Endothelial cell (in vitro differentiated cells): ENCODE measurements at places on chromosomes 4 and X.
A peak's percentile ranks its signal among the peaks of the same experiment; 100 is the strongest.

DNA sequence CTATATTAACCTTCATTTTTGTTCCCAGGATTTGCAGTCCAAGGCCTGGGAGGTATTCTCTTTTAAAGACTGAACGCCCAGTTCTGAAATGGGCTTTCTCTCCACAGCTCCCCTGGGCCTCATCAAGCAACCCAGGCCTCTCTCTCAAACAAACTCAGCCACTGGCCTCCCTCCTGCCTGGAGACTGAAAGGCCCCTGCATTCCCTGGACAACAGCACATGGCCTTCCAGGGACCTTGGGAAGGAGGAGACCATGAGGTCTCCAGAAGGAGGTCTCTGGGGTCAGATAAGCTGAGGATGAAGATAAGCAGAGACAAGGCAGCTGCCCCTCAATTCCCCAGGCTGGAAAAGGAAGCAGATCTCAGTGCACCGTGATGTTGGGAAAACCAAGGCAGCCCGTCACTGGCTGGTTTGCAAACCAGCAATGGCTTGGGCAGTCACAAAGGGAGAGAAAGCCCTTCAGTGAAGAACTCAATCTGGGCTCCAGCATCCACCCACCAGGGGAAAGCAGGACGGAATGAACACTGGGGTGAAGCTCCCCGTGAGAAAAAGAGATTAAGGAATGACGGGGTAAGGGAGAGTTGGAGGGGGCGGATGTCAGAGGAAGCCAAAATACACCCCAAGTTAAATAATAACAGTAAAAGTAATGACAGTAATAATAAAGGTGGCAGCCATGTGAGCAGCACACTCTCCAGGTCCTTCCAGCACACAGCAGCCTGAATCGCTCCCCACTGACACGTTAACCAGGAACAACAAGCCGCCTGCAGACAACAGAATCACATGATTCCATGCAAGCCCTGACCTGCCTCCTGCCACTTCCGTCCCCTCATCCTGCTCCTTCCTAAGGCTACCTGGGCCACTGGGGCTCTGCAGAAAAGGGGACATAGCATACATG lies 22.3 kb downstream of the AMOT start:
- H3K4me3 ChIP-seq: no peak overlapping the region
- H3K36me3 ChIP-seq: peaks cover 3% of the 10 kb centered on the region
- no peak overlapping the region for H3K27ac ChIP-seq
- H3K4me1 ChIP-seq: peaks cover 10% of the 10 kb centered on the region

- no peaks in the 10 kb centered on the region for H3K36me3 ChIP-seq
- H3K4me1 ChIP-seq: no peaks in the 10 kb centered on the region
- H3K27me3 ChIP-seq: no peaks in the 10 kb centered on the region
- DNase-seq: no peak
- H3K4me3 ChIP-seq: no peak overlapping the region
- no peak overlapping the region for H3K27ac ChIP-seq
These were observed 15.9 kb downstream of the TMEM192 start for GRCh38 chr4:165096776-165097175.

- no peak overlapping the region for H3K27ac ChIP-seq
- peaks cover 7% of the 10 kb centered on the region for H3K4me1 ChIP-seq
- H3K36me3 ChIP-seq: no peaks in the 10 kb centered on the region
- H3K27me3 ChIP-seq: no peaks in the 10 kb centered on the region
- H3K4me3 ChIP-seq: no peak overlapping the region
- no peak for DNase-seq
These were observed 67.4 kb downstream of the STX18 start for GRCh38 chr4:4474476-4474875.

DNA sequence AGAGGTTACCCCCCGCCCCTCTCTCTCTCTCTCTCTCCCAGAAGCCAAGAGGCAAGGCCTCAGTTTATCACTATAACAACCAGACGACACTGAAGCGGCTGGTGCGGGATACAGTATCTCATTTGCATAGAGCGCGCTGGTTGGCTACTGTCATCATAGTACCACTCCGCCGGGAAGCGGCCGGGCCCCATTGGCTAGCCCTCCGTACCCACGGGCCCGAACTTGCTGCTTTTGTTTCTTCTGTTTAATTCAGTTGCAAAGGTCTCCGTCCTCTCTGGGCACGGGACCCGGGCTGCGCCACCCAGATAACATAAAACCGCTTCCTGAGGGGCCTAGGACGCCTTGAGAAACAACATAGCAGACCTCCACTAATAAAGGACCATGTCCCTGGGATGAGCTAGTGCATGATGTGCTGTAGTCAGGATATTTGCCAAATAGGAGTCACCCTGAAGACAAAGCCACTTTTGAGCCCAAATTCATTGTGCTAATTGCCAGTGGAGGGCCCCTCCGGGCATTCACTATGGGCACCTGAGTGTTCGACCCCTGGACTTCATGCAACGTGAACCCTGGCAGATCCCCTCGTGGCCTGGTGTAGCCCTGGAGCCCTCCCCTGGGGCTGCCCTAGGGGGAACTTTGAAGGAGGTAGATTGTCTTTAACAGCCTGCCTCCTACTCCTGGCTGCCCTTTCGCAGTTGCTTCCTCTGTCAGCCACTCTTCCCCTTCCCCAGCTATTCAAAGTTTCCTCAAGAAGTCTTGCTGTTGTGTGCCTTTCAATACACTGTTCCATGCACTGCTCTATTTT lies at the start of gene PCYT1B:
TSS of gene PCYT1B (minus strand) at position 91 of the 802 bp plus-strand sequence. CDS start 242 bp downstream, outside the sequence.
- H3K27ac ChIP-seq: peak within 1 kb of the TSS; percentile 95
- H3K36me3 ChIP-seq: no peaks in the 10 kb centered on the region
- H3K27me3 ChIP-seq: peaks cover 2% of the 10 kb centered on the region
- peaks cover 6% of the 10 kb centered on the region for H3K4me1 ChIP-seq
- DNase-seq: peak; percentile 71

DNA sequence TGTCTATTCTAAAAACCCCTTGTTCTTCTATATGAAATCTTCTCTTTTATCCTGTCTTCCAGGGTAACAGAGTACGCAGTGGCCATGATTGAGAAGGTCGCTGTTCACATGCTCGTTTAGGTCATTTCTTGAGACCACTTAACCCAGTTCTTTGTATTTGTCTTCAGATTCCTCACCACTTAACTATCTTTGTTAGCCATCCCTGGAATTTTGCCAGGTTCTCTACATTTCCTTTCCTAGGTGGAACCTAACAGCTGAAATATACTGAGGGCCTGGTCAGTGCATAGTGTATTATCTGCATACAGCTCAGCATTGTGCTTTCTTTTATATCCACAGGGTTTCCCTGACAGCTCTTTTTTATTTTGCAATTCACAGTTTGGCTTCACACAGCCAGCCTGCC lies 148.9 kb upstream of the GALNT7 start:
- no peak for DNase-seq
- H3K27ac ChIP-seq: no peak overlapping the region
- no peak overlapping the region for H3K4me3 ChIP-seq

- DNase-seq: no peak
- no peaks in the 10 kb centered on the region for H3K27me3 ChIP-seq
- no peaks in the 10 kb centered on the region for H3K4me1 ChIP-seq
- no peaks in the 10 kb centered on the region for H3K36me3 ChIP-seq
- no peak overlapping the region for H3K27ac ChIP-seq
These were observed 123.2 kb downstream of the BMPR1B start for GRCh38 chr4:94880956-94881355.

- H3K27me3 ChIP-seq: no peaks in the 10 kb centered on the region
- H3K27ac ChIP-seq: peak overlapping the region; percentile 81
- H3K4me3 ChIP-seq: no peak overlapping the region
These were observed 118.3 kb upstream of the ETNPPL start for GRCh38 chr4:108881190-108881589.
